ENCODE measurements at places on chromosomes 3 and 15.
A peak's percentile ranks its signal among the peaks of the same experiment; 100 is the strongest.

DNA sequence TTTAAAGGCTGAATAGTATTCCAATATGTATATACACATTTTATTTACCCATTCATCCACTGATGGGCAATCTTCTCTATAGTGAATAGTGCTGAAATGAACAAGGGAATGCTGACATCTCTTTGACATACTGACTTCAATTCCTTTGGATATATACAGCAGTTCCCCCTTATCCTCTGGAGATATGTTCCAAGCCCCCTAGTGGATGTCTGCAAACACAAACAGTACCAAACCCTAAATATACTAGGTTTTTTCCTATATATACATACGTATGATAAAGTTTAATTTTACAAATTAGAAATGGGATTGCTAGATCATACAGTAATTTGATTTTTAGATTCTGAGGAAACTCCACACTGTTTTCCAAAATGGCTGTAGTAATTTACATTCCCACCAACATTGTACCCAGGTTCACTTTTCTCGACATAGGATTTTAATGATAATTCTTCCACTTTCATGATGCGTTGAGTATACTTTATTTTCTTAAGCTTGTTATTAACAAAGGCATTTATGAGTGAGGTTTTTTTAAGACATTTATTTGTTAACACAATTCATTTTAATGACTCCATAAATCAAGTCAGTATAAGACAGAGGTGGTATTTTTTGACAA is 38.2 kb downstream of the VPS13C start:
- DNase-seq: no peak

- peak; percentile 65 for DNase-seq
These were observed 111.6 kb downstream of the RAB11A start for GRCh38 chr15:65980824-65981456.

DNA sequence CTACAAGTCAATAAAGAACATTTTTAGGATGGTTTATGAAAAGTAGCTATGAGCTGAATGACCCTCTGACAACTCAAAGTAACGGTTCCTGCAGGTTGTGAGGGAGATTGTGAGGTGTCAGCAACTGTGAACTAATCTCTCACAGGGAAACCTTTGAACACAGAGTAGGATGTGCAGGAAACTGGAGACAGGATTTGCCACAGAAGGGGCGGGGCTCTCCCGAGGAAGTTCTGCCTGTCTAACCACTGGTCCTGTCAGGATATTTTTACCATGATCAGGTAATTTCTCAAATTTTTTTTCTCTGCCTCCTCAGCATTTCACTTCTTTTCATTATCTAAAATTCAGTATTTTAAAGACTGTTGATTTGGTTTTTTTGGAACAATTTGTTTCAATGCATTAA is 33.3 kb downstream of the LEO1 start:
- DNase-seq: no peak

- no peak for DNase-seq
These were observed 394.5 kb downstream of the MECOM start for GRCh38 chr3:169269005-169269404.

DNA sequence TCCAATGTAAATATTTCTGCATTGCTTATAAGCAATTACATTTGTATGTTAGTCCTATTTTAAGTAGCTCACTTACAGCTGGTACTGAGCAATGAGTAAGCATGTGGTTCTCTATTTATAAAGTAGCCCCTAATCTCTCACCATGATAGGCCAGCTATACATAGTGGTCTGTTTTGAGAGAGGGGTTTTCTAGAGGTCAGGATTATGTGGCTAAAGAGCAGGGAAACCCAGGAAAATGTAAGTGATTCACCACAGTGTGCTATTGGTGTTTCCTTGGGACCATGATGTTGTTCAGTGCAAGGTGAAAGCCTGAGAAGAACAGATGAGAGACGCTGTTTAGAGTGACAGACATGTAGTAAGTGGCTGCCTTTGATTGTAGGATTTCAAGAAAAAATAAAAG is 26.4 kb downstream of the RBMS3 start:
- no peak for DNase-seq

DNA sequence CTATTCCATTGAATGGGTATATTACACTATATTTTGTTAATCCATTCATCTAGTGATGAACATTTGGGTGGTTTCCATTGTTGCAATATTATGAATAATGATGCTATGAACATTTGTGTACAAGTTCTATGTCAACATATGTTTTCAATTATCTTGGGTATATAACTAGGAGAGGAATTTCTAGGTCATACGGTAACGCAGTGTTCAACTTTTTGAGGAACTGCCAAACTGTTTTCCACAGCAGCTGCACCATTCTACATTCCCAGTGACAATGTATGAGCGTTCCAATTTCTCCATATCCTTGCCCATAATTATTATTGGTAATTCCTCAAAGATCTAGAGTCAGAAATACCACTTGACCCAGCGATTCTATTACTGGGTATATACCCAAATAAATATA is 24.1 kb upstream of the RORA start:
- DNase-seq: peak; percentile 7
